CD4-positive, alpha-beta memory T cell (primary cell): ENCODE measurements at places on chromosomes 16 and 17. TPM values are rescaled to one million over a fixed set of nuclear protein-coding genes. Genes with fewer than 3 reads are reported as not detected.

GRCh38 chr17:70169709-70170597 is 621 bp downstream of the KCNJ2 start:
- H3K4me1 ChIP-seq, result peaks cover 11% of the 10 kb centered on the region
- peaks cover 11% of the 10 kb centered on the region for H3K27me3 ChIP-seq
- H3K4me3 ChIP-seq, result peak overlapping the region; percentile 30
- H3K27ac ChIP-seq, result no peak overlapping the region
- no peak for DNase-seq
- H3K36me3 ChIP-seq, result no peaks in the 10 kb centered on the region

NOS2 gene
- 0.09 TPM for total RNA-seq

CPNE7 gene
- total RNA-seq, result 7.3 TPM

C16orf54 gene
- 143 TPM for total RNA-seq
